ENCODE measurements at places on chromosomes 6 and 20.

- no peak for DNase-seq
Measured at GRCh38 chr6:26157251-26158075, 70.2 kb downstream of the HFE start.

DNA sequence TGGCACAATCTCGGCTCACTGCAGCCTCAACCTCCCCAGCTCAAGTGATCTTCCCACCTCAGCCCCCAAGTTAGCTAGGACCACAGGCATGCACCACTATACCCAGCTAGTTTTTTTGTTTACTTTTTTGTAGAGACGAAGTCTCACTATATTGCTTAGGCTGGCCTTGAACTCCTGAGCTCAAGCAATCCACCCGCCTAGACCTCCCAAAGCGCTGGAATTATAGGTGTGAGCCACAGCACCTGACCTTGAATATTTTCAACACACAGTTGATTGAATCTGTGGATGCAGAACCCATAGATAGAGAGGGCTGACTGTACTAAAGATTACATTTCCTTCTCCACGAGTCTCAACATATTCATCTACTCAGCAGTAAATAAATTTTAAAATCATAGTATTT lies 15.6 kb downstream of the CDK19 start:
- no peak for DNase-seq

- DNase-seq = no peak
Measured at GRCh38 chr6:121201105-121201504, 133.2 kb downstream of the TBC1D32 start.

GRCh38 chr6:167094436-167094819 lies 28.5 kb upstream of the CCR6 start:
- no peak for DNase-seq

DNA sequence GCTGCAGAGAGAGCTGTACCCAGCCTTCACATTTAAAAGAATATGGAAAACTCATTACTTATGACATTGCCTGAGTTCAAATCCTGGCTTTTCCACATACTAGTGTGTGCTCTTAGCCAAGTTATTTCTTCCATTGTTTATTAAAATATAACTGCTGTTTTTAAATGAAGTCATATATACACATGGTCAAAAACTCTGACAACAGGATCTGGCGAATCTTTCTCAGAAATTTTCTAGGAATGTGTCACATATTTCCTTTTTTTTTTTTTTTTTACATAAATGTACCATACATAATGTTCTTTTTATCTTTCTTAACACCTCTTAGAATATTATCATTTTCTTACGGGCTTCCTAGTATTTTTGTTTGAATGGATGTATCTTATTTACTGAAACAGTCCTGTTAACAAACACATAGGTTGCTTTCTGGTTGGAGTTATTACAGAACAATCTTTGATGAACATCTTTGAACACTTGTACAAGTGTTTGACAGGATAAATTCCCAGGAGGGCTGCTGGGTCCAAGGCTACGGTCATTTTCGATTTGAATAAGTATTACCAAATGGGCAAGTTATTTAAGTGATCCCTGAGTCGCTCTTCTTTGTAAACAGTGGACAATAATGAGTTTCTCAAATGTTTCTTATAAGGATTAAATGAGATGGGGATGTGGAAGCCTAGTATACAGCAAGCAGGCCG lies 1.6 kb upstream of the SNX9 start:
- no peak for DNase-seq

- no peak for DNase-seq
Measured at GRCh38 chr20:48932375-48932941, 10.9 kb downstream of the ARFGEF2 start.

DNA sequence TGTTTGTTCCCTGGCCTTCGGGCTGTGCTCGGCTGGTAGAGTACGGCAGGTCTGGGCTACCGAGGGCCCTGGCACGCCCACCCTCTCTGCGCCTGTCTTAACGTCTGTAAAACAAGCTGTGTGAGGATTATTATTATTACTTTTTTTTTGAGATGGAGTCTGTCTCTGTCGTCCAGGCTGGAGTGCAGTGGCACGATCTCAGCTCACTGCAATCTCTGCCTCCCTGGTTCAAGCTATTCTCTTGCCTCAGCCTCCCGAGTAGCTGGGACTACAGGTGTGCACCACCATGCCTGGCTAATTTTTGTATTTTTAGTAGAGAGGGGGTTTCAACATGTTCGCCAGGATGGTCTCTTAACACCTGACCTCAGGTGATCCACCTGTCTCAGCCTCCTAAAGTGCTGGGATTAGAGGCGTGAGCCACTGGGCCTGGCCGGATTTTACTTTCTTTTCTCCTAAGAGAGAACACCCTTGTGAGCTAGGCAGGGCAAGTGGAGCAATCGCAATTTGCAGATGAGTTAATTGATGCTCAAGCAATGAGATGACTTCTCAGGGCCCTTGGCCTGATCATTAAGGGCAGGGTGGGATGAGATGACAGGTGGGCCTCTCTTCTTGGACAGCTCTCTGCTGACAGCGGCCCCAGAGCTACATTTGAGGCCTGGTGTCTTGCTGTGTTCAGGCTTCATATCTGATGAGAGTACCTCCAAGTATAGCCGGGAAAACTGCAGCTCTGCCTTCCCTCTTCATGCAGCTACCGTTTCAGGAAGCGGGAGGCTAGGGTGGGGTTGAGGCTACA lies 859 bp upstream of the SMIM29 start:
- DNase-seq = peak; percentile 56

- DNase-seq = no peak
Measured at GRCh38 chr6:17945575-17945974, 41.9 kb downstream of the KIF13A start.

All from activated CD4-positive, alpha-beta T cell treated with anti-CD3 and anti-CD28 coated beads for 48 hours (primary cell).